ENCODE measurements at places on chromosomes 11 and 22. TPM values are rescaled to one million over a fixed set of nuclear protein-coding genes. Genes with fewer than 3 reads are reported as not detected.
A peak's percentile ranks its signal among the peaks of the same experiment; 100 is the strongest.

- no peaks in the 10 kb centered on the region for H3K36me3 ChIP-seq
- H3K27ac ChIP-seq: no peak overlapping the region
- peaks cover 8% of the 10 kb centered on the region for H3K4me1 ChIP-seq
- DNase-seq: no peak
Observed at GRCh38 chr11:13966486-13966885, 4.0 kb downstream of the SPON1 start.

DNA sequence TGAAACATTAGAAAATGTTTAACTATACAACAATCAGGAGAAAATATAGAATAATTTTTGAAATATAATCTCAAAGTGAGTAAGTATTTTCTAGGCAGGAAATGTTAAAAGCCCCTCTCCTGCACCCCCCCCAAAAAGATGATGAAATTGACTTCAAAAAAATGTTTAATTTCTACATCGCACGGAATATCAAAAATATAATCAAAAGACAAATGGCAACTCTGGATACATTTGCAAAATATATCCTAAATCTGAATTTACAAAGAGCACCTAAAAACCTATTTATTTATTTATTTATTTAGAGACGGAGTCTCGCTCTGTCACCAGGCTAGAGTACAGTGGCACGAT lies 36.9 kb downstream of the OR4D9 start:
- peaks cover 2% of the 10 kb centered on the region for H3K27me3 ChIP-seq
- no peak overlapping the region for H3K27ac ChIP-seq
- H3K4me1 ChIP-seq: peaks cover 16% of the 10 kb centered on the region
- no peaks in the 10 kb centered on the region for H3K36me3 ChIP-seq
- no peak overlapping the region for H3K4me3 ChIP-seq

DNA sequence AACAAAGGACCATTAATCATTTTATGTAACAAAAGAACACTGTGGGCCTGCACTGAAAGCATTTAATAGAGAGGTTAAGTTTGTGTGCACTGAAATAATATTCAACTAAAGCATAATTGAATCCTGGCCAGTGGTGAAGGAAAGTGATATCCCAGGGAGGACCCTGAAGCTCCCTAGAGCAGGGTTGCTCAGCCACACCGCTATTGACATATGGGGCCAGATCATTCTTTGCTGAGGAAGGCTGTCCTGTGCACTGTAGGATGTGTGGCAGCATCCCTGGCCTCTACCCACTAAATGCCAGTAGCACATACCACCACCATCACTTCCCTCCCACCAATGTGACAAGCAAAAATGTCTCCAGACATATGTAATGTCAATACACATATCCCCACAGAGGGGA lies 166.1 kb upstream of the MTNR1B start:
- H3K27me3 ChIP-seq: no peaks in the 10 kb centered on the region
- no peak overlapping the region for H3K4me3 ChIP-seq
- H3K36me3 ChIP-seq: no peaks in the 10 kb centered on the region
- no peak for DNase-seq

The ESAM gene
- 0.71 TPM for total RNA-seq

GRCh38 chr11:1219834-1220815 lies 2.7 kb upstream of the MUC5B start:
- DNase-seq: no peak
- H3K4me3 ChIP-seq: no peak overlapping the region
- H3K4me1 ChIP-seq: no peaks in the 10 kb centered on the region

DNA sequence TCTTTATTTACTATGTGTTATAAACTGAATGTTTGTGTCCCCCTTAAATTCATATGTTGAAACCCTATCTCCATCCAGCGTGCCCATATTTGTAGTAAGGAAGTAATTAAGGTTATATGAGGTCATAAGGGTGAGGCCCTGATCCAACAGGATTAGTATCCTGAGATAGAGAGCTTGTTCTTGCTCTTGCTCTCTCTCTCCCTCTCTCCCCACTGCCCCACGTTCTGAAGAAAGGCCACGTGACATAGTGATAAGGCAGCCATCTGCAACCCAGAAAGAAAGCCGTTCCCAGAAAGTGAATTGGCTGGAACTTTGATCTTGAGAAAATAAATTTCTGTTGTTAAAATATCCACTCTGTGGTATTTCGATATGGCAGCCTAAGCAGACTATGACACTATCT lies 212.5 kb downstream of the SWAP70 start:
- no peak overlapping the region for H3K4me3 ChIP-seq
- no peak for DNase-seq

GRCh38 chr11:65210748-65211147 lies 29.0 kb downstream of the CAPN1 start:
- no peak overlapping the region for H3K27ac ChIP-seq
- no peaks in the 10 kb centered on the region for H3K27me3 ChIP-seq
- peaks cover 18% of the 10 kb centered on the region for H3K36me3 ChIP-seq

DNA sequence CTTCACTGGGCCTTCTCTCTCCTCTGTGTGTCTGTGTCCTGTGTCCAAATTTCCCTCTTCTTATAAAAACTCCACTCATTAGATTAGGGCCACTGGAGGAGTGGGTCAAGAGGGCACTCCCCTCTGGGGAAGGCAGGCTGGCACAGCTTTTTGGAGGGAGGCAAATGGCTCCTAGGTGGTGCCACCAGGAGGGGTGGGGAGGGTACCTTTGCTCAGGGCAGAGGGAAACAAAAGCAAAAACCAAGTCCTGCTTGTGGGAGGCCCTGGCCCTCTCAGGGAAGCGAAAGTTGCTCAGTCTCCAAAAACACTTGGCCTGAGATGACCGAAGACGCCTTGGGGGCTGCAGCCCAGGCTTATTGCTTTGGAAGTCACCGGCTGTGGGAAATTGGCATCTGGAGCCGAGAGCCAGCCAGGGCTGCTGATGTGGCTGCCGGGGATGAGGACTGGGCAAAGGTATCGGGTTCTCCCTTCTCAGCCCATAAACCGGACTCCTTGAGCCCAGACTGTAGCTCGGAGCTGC lies 48.2 kb upstream of the ANO1 start:
- peaks cover 29% of the 10 kb centered on the region for H3K27me3 ChIP-seq
- no peaks in the 10 kb centered on the region for H3K4me1 ChIP-seq
- peak; percentile 74 for DNase-seq
- no peak overlapping the region for H3K27ac ChIP-seq
- H3K4me3 ChIP-seq: no peak overlapping the region
- H3K36me3 ChIP-seq: no peaks in the 10 kb centered on the region

- H3K4me1 ChIP-seq: peaks cover 25% of the 10 kb centered on the region
- H3K36me3 ChIP-seq: peaks cover 37% of the 10 kb centered on the region
- no peak overlapping the region for H3K4me3 ChIP-seq
Observed at GRCh38 chr11:34072832-34073231, 21.3 kb downstream of the CAPRIN1 start.

The DBX1 gene
- total RNA-seq: not detected

GRCh38 chr11:5004424-5005274 lies 10.0 kb downstream of the OR51L1 start:
- H3K4me3 ChIP-seq: no peak overlapping the region
- no peaks in the 10 kb centered on the region for H3K36me3 ChIP-seq
- no peaks in the 10 kb centered on the region for H3K4me1 ChIP-seq
- H3K27me3 ChIP-seq: peaks cover 15% of the 10 kb centered on the region

GRCh38 chr11:87325490-87325872 lies 287.7 kb downstream of the TMEM135 start:
- no peak overlapping the region for H3K4me3 ChIP-seq
- no peak overlapping the region for H3K27ac ChIP-seq
- peaks cover 38% of the 10 kb centered on the region for H3K36me3 ChIP-seq
- H3K4me1 ChIP-seq: peaks cover 6% of the 10 kb centered on the region
- DNase-seq: no peak

DNA sequence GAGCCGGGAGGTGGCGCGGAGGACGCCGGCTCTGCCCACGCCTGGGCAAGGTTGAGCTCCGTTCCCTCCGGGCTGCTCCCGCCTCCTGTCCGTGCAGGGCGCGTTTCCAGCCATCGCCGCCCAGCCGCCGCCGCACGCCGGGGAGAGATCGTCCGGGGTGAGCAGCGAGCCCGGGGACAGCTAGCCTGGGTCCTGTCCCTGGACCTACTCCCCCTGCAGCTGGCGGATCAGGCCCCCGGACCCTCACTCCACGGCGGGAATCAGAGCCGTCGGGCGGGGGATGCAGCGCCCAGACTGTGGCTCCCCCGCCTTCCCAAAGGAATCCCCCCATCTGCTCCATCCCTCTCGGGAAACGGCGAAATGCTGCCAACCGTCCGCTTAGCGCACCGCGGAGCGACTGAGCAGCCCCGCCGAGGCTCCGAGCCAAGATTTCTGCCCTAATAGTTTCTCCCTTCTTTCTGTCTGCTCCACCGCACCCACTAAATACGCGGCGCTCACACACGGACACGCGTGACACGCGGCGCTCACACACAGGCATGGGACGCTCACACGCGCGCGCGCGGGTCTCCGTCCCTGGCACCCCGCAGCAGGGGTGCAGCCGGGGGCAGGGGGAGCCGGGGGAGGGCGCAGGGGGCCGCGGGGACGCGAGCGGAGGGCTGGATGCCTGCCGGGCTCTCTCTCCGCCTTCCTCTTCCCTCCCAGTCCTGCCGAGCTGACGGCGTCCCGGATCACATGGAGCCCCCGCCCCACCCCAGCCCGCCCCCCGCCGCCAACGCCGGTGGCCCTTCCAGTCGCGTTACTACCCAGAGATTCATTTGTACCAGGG lies at the start of gene KCNJ5:
Gene KCNJ5 (plus strand): TSS at position 814 of the 826 bp plus-strand sequence. CDS start 19,918 bp downstream, outside the sequence.
- peaks cover 1% of the 10 kb centered on the region for H3K4me1 ChIP-seq
- H3K27ac ChIP-seq: no peak within 1 kb of the TSS
- H3K36me3 ChIP-seq: no peaks in the 10 kb centered on the region
- H3K27me3 ChIP-seq: peaks cover 41% of the 10 kb centered on the region
- peak within 1 kb of the TSS; percentile 74 for H3K4me3 ChIP-seq

GRCh38 chr22:32844251-32844650 lies 42.7 kb downstream of the TIMP3 start:
- no peak overlapping the region for H3K4me3 ChIP-seq
- H3K4me1 ChIP-seq: peaks cover 2% of the 10 kb centered on the region
- DNase-seq: no peak
- H3K36me3 ChIP-seq: no peaks in the 10 kb centered on the region
- H3K27ac ChIP-seq: no peak overlapping the region

DNA sequence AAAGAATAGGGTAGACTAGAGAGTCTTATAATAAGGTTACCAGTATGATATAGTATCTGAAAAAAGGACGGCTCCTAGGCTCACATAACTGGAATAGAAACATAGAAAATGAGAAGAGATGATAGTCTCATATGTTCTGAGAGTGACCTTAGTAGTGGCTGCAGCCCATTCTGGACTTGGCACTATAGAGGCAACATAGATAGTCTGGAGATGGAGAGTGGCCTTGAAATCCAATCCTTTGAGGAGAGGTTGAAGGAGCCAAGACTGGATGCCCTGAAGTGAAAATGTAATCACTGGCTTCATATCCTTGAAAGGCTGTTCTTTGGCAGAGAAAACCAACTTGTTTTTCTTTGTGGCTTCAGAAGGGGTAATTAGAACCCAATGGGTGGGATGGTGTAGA lies 81.1 kb downstream of the STIM1 start:
- H3K27ac ChIP-seq: no peak overlapping the region
- no peak for DNase-seq
- no peaks in the 10 kb centered on the region for H3K27me3 ChIP-seq
- H3K4me1 ChIP-seq: peaks cover 29% of the 10 kb centered on the region
- H3K36me3 ChIP-seq: no peaks in the 10 kb centered on the region

The TMEM138 gene
- total RNA-seq: 49.4 TPM

The TMEM132A gene
- total RNA-seq: 113 TPM

DNA sequence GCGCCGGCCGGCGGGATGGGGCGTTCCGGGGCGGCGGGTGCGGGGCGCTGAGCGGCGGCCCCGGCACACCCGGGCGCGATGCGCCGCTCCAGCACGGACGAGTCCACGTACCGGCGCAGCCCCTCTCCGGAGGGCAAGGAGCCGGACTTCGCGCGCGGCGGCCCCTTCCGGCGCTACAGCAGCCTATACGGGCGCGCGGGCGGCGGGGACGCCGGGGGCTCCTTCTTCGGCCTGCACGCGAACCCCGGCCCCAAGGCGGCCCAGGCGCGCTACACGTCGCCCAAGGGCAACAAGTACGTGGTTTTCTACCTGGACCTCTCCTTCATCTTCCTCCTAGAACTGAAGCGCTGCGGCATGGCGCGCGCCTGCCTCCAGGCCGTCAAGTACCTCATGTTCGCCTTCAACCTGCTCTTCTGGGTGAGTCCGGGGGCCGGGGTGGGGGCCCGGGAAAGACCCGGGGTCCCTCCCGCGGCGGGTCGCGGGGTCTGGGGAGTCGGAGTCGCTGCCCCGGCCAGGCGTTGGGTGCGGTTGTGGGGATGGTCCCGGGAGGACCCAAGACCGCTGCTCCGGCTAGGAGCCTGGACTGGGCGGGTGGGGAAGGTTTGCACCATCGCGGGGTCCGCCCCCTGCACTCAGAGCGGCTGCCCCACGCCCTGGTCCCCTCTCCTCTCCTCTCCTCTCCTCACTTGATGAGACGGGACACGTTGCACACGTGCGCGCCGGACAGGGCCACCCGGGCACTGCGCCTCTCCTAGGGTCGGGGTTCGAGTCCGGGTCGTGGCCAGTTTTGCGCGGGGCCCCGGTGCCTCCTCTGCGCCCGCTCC lies 7.5 kb downstream of the TSPAN4 start:
- H3K4me1 ChIP-seq: peaks cover 39% of the 10 kb centered on the region
- no peak for DNase-seq
- H3K4me3 ChIP-seq: peak overlapping the region; percentile 62
- no peaks in the 10 kb centered on the region for H3K27me3 ChIP-seq

All from osteocyte (in vitro differentiated cells).